ENCODE measurements at places on chromosomes 12 and 14.
A peak's percentile ranks its signal among the peaks of the same experiment; 100 is the strongest.

DNA sequence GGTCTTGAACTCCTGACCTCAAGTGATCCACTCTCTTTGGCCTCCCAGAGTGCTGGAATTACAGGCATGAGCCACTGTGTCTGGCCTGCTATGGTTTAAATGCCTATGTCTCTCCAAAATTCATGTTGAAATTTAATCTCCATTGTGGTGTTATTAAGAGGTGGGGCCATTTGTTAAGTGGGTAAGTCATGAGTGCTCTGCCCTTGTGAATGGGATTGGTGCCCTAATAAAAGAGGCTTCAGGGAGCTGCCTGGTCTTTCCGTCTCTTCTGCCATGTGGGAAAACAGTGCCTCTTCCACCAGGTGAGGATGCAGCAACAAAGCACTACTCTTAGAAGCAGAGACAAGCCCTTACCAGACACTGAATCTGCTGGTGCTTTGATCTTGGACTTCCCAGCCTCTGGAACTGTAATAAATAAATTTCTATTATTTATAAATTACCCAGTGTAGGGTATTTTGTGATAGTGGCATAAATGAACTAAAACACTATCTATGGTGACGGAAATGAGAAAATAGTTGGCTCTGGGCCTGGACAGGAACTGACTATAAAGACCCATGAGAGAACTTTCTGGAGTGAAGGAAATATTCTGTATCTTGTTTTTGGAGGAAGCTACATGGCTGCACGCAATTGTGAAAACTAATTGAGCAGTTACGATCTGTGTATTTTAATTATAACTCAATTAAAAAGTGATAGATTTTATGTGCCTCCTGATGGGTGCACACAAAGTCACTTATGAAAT is 12.1 kb upstream of the ATP23 start:
- no peak for DNase-seq

DNA sequence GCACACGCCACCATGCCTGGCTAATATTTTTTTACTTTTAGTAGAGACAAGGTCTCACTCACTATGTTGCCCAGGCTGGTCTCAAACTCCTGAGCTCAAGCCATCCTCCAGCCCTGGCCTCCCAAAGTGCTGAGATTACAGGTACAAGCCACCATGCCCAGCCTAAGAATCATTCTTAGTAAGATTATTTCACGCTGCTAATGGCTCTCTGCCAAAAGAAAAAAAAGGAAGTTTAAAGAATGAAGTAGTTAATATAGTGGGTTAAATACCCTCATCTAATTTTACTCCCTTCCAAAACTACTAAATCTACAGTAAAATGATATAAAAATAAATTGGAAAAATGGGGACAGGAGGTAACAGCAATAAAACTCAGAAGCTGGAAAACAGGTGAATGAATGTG is 2.6 kb downstream of the ETFRF1 start:
- no peak for DNase-seq

DNA sequence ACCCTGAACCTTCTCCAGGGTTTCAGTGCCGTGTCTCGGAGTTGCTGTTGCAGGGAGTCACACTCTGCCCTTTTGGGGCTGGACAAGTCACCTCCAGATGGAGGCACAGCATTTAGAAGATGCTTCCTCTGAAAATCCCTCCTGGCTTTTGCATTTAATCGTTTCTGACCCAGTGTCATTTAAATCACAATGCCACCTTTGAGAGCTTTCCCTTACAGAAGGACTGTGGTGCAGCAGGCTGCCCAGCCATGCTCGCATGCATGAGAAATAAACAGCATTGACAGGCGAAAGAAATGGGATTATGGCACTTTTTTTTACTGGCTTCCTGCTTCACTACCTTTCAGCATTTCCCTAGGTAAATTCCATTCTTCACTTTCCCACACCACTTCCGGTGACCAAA is 113.4 kb upstream of the DYRK2 start:
- DNase-seq: no peak

GRCh38 chr12:91072931-91073330 is 15.1 kb upstream of the KERA start:
- no peak for DNase-seq

DNA sequence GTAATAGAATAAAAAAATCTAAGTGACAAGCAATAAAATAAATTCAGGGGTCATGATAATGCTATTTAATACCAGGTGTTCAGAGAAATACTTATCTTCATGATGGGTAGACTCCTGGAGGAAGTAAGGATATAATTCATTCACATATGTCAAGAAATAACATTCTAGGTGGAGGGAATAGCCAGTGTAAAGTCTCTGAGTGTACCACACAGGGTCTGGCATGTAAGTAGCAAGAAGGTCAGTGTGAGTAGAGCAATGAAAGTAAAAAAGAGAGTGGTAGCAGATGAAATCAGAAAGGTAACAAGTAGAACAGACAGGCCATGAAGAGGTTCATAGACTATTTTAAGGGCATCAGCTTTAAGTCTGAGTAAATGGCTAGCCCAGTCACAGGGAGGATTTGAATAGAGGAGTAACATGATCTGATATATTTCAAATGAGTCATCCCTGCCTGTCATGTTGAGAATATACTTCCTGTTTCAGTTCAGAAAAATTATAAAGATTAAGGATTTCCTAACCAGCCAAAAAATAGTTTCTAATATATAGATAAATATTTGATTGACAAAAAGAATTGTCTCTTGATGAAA is 519.9 kb downstream of the C12orf50 start:
- peak; percentile 68 for DNase-seq

DNA sequence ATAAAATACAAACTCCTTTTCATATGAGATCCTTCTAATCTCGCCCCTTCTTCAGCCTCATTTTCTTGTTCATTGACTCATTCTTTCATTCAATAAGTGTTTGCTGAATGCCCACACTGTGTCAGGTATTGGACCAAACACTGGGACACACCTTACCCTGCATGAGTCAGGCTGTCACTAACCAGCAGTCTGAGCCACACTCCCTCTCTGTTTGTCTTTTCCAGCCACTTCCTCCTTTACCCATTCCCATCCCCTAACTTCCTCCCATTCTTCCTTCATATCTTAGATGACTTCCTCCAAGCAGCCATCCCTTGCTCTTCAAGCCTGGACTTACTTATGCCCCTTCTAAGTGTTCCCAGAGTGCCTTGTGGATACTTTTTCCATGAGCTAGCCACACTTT is 27.0 kb upstream of the HIF1A start:
- DNase-seq: no peak

DNA sequence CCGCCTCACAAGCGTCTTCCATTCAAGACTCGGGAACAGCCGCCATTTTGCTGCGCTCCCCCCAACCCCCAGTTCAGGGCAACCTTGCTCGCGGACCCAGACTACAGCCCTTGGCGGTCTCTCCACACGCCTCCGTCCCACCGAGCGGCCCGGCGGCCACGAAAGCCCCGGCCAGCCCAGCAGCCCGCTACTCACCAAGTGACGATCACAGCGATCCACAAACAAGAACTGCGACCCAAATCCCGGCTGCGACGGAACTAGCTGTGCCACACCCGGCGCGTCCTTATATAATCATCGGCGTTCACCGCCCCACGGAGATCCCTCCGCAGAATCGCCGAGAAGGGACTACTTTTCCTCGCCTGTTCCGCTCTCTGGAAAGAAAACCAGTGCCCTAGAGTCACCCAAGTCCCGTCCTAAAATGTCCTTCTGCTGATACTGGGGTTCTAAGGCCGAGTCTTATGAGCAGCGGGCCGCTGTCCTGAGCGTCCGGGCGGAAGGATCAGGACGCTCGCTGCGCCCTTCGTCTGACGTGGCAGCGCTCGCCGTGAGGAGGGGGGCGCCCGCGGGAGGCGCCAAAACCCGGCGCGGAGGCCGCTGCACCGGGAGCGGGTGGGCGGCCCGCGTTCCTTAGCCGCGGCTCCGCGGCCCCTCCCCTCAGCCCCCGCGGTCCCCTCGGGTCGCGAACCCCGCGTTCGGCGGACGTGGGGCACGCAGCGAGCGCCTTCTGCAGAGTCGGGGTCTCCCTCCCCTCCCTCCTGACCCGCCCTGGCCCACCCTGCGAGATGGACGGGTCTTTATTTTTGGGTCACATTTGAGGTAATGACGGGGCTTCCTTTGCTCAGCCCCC is at the start of gene UBC:
Gene UBC, minus strand, starts transcription at position 259 of the 847 bp plus-strand sequence. CDS start 879 bp downstream, outside the sequence.
- peak; percentile 94 for DNase-seq

DNA sequence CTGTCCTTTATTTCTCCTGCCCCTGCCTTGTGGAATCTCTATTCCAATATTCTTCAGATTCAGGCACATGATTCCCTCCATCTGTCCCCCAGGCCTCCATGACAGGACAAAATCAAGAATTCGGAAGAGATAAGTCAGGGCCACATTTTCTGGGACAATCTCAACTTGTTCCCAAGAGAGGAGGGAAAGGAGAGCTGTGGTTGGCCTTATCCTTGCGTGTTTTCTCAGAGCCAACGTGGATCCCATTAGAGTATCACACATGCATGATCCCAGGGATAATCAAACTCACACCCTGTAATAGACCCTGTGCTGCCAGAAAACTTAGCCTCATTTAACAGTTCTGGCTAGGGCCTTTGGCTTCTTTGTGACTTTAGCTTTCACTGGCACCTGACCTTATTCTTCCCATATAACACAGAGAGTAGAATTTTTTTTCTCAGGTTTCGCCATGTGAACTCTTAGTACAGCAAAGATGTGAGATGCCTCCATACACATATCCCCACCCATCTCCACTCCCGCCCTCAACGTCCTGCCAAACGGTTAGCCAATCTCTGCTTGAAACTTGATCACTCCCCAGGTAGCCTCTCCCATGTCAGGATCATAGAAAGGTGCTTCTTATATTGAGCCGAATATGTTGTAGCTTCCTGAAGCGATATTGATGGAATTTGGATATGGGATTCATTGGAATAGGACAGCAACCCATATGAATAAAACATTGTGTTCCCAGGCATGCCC is 6.7 kb upstream of the KRT1 start:
- no peak for DNase-seq

- no peak for DNase-seq
Observed at GRCh38 chr14:102624666-102625065, 32.2 kb downstream of the RCOR1 start.

- DNase-seq: no peak
Observed at GRCh38 chr12:16399101-16399500, 51.7 kb downstream of the MGST1 start.

DNA sequence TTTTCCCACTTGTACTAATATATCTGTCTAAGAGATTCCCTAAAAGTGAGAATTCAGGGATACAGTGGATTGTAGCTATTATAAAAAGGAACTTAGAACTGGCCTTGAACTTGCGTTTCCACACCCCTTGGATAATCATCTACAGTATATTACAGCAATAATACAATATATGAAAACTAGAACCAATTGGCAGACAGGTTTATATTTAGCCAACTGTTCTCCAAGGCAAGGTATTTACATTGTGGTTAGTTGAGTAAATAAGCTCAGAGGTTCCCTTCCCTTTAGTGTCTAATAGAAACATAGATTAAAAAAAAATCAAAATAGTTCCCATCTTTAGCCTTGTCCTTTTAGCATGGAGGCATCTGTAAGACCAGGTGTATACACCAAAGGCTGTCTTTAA is 42.1 kb downstream of the LIMA1 start:
- no peak for DNase-seq

- DNase-seq: no peak
Observed at GRCh38 chr12:113568021-113568420, 96.3 kb upstream of the LHX5 start.

DNA sequence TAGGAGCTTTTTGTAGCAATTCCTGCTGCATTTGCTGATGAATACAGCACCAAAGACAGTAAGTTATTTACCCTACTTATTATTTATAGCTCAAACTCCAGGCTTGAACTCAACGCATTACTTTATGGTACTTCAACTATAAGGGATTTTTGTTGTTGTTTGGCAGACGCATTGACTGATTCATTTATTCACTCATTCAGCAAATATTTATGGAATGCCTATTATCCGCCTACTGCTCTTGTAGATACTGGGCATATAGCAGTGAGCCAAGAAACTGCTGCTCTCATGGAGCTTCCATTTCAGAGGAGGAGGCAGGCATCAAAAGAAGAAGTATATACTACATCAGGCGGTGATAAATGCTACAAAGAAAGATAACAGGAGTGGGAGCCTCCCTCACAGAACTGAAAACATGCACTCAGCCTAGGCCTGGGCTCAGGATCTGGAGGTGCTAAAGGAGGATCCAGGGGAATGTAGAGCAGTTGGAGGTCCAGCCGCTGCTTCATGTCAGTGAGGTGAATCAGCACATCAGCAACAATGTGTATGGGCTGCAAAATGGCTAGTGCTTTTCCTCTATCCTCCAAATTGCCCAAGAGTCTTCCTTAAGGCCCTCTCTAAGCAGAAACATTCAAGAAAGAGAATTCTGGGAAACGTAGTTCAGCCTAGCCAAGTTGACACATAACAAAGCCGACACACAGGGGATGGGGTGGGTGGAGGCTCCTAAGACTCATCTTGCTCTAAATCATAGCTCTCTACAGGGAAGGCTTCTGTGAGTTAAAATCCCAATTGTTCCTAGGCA is 157.5 kb downstream of the NRXN3 start:
- no peak for DNase-seq

DNA sequence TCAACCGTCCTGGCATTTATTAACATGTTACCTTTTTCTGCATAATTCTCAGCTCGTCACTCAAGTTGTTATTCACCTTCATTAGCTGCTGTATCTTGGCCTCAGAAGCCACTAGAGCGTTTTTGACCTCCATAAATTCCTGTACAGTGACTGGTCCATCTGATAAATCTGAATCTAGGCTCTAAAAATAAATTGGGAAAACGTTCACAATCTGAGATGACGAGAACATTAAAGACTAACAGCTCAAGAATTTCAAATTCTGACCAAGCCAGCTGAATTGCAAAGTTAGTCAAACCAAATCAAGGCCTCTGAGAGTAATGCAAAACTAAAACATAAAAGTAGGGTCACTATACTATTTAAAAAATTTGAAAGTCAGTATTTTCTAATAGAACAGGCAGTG is 45.0 kb downstream of the GIT2 start:
- DNase-seq: peak; percentile 90

- DNase-seq: no peak
Observed at GRCh38 chr14:39704594-39704993, 272.4 kb upstream of the FBXO33 start.

DNA sequence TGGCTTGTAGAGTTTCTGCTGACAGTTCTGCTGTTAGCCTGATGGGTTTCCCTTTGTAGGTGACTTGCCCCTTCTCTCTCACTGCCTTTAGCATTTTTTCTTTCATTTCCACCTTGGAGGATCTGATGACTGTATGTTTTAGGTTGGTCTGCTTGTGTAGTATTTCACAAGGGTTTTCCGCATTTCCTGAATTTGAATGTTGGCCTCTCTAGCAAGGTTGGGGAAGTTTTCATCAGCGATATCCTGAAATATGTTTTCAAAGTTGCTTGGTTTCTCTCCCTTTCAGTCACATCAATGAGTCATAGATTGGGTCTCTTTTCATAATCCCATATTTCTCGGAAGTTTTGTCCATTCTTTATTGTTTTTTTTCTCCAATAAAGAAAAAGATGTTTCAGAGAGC is 11.4 kb downstream of the NOPCHAP1 start:
- no peak for DNase-seq

- DNase-seq: peak; percentile 73
Observed at GRCh38 chr12:103908877-103909276, 21.3 kb upstream of the HSP90B1 start.

- DNase-seq: peak; percentile 69
Observed at GRCh38 chr14:93115821-93116675, at the start of gene ITPK1. Gene ITPK1 (minus strand): TSS chr14:93115925. CDS start chr14:93115163, 762 bp downstream.
